ENCODE measurements at places on chromosomes 11 and 22.

- H3K36me3 ChIP-seq, result peaks cover 4% of the 10 kb centered on the region
- H3K4me3 ChIP-seq, result no peak overlapping the region
- no peaks in the 10 kb centered on the region for H3K27me3 ChIP-seq
- H3K4me1 ChIP-seq, result no peaks in the 10 kb centered on the region
- H3K27ac ChIP-seq, result no peak overlapping the region
- no peak for DNase-seq
These were observed 15.6 kb upstream of the DENND5A start for GRCh38 chr11:9280655-9281301.

DNA sequence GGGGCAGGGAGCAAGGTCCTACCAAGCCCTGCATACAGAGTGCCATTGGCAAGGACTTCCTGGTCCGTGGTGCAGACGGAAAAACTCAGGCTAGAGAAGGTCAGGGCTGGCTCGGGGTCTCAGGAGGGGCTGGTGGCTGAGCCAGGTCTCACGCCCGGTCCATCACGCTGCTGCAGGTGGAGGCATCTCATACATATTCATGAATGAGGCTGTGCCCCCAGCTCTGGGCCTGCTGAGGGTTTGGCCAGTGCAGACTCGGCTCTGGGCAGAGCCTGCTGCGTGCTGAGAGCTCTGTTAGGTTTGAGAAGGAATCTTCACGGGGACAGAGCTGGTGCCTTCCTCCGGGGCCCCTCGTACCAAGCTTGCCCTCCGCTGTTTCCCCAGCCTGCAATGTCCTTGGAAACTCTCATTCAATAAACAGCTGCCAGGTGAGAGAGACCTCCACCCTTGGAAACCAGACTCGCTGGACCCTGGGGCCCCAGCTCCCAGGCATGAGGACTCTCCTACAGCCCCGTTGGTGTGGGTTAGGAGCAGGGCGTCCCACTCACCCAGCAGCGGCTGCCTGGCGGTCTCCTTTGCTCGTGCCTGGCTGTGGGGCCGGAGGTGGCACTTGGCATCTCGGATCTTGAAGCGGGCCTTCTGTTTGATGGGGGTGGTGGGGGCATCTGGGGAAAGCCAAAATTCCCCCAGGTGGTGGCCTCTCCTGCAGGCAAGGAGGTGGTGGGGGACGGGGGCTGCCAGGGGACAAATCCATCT, 33.9 kb upstream of the TTLL12 start:
- H3K4me1 ChIP-seq, result no peaks in the 10 kb centered on the region
- no peak overlapping the region for H3K27ac ChIP-seq
- no peak overlapping the region for H3K4me3 ChIP-seq
- H3K36me3 ChIP-seq, result no peaks in the 10 kb centered on the region
- no peaks in the 10 kb centered on the region for H3K27me3 ChIP-seq

- no peaks in the 10 kb centered on the region for H3K36me3 ChIP-seq
- no peak for DNase-seq
- no peak overlapping the region for H3K4me3 ChIP-seq
- no peaks in the 10 kb centered on the region for H3K4me1 ChIP-seq
- H3K27me3 ChIP-seq, result peaks cover 3% of the 10 kb centered on the region
- no peak overlapping the region for H3K27ac ChIP-seq
These were observed 733 bp upstream of the GRAMD1B start for GRCh38 chr11:123429336-123429735.

DNA sequence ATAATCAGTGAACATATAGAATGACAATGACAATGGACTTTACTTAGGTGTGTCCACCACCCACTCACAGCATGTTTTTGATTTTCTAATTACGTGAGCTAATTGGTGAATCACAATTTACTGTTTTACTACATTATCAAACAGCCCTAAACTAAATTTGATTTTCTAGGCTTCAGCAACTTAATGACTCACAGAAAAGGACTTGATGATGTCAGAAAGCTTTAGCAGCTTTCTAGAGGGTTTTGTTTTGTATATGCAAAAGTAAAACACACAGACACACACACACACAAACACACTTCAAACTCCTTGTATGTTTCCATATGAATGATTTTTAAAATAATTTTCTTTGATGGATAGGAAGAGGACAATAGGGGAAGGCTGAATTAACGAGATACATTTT, 878.6 kb upstream of the CCDC90B start:
- H3K27ac ChIP-seq, result no peak overlapping the region
- no peak for DNase-seq
- H3K4me3 ChIP-seq, result no peak overlapping the region

DNA sequence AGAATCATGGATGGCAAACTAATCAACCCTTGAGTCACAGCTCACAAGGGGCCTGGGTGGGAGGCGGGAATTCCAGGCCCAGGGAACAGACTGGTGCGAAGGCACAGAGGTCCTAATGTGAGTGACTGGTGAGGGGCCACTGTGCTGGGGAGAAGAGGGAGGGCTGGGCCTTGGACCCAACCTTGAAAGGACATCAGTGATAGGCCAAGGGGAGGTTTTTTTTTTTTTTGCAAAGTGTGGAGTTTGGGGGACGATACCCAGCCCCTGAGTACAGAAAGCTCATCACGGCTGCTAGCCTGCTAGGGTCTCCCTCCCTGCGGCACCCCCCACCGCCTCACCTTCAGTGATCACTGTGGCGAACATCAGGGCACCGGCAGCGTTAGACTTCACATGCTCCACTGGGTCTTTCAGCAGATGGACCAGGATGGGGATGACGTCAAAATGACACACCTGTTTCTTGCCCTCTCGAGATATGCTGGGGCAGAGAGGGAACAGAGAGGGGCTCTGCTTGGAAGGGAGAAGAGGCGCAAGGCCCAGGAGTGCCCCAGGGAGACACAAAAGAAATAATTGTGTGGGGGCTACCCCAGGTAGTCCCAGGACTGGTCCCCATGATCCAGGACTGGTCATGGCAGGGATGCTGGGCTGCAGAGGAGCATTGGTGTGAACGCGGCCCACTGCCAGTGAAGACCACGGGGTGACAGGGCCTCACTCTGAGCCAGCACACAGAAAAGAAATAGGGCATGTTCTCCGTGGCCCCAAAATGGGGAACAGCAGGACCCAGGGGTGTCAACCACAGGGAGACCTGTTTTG, 8.6 kb upstream of the GNAZ start:
- H3K4me3 ChIP-seq, result no peak overlapping the region
- H3K4me1 ChIP-seq, result no peaks in the 10 kb centered on the region
- no peaks in the 10 kb centered on the region for H3K36me3 ChIP-seq
- peak; percentile 20 for DNase-seq

GRCh38 chr22:37662039-37662438, 3.5 kb downstream of the PDXP start:
- no peaks in the 10 kb centered on the region for H3K36me3 ChIP-seq
- DNase-seq, result no peak
- no peaks in the 10 kb centered on the region for H3K27me3 ChIP-seq
- H3K4me1 ChIP-seq, result peaks cover 45% of the 10 kb centered on the region

- no peaks in the 10 kb centered on the region for H3K27me3 ChIP-seq
- no peak overlapping the region for H3K27ac ChIP-seq
- no peak overlapping the region for H3K4me3 ChIP-seq
- DNase-seq, result no peak
- no peaks in the 10 kb centered on the region for H3K36me3 ChIP-seq
These were observed 40.8 kb upstream of the FTH1 start for GRCh38 chr11:62008193-62008592.

DNA sequence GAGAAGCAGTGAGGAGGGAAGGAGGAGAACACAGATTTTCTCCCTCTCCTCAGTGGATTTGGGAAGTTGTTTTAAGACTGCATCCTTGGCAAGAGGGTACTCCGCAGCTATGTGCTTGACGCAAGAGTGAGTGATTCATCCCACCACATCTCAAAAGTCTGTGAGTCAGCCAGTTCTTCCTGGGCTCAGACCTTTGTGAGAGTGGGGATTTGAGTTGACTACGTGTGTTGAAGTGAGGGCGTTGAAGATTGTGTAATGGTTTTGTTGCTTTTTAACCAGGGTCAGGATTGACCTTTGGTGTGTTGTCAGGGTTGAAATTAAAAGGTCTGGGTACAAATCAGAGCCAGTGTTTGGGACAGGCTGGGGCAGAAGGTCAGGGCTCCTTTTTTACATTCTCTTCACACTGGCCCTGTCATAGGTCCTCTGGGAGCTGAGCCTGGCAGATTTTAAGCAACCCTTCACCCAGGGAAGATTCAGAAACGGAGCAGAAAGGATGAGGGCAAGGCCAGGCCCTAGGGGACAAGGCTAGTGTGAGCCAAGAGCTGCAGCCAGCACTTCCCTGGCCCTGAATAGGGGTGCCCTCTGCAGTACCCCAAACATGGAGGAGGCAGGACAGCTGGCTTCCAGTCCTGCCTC, 4.2 kb upstream of the C11orf86 start:
- no peak for DNase-seq
- no peak overlapping the region for H3K4me3 ChIP-seq
- H3K4me1 ChIP-seq, result peaks cover 17% of the 10 kb centered on the region
- H3K27ac ChIP-seq, result peak overlapping the region; percentile 93
- no peaks in the 10 kb centered on the region for H3K36me3 ChIP-seq
- no peaks in the 10 kb centered on the region for H3K27me3 ChIP-seq

DNA sequence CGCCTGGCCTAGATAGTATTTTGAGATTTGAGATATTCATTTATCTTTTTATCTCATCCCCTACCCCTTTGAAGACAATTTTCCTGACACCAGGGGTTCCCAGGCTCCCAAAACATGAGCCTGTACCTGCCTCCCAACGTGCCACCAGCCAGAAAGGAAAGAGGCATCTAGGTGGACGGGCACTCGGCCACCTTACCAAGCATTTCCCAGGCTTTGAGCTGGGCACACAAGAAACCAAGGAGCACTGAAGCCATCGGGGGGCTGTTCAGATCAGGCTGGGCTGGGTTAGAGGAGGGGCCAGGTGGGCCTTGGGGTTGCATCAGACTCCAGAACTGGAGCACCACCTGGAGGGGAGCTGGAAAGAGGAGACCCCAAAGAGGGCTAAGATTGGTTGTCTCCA, 28.5 kb upstream of the BAIAP2L2 start:
- H3K4me1 ChIP-seq, result no peaks in the 10 kb centered on the region
- peaks cover 7% of the 10 kb centered on the region for H3K36me3 ChIP-seq
- no peaks in the 10 kb centered on the region for H3K27me3 ChIP-seq
- H3K4me3 ChIP-seq, result no peak overlapping the region
- DNase-seq, result no peak
- no peak overlapping the region for H3K27ac ChIP-seq

Measured in liver (tissue), 10 donors.